Thoracic aorta (tissue), 2 donors: ENCODE measurements at places on chromosomes 16 and 17.

DNA sequence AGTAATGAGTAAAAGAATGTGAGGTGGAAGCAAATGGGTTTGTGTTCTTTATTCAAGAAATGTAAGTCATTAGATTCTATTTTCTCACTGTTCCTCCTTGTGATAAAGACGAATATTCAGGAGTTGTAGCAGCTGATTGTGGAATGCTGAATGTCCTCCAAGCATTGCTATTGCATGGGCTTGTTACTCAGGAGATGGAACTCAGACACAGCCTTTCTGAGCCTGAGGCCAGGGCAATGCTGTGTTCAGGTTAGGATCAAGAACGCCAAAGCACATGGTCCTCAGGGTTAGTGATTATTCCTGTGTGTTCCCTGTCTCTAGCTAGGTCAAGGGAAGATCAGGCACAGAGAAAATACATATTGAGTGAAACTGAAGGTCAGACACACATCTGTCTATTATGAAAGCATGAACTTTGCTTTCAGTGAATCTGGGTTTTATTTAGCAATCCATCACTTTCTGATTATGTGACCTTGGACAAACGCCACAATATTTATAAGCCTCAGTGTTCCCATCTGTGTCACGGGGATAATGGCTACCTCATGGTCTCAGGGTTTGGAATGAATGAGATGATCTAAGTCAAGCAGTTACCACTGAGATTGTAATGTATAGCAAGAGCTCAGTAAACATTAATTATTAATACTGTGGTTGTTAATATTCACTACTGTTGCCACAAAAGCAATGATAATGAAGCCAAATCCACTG, 426.8 kb upstream of the DYNLRB2 start:
- DNase-seq, result no peak

DNA sequence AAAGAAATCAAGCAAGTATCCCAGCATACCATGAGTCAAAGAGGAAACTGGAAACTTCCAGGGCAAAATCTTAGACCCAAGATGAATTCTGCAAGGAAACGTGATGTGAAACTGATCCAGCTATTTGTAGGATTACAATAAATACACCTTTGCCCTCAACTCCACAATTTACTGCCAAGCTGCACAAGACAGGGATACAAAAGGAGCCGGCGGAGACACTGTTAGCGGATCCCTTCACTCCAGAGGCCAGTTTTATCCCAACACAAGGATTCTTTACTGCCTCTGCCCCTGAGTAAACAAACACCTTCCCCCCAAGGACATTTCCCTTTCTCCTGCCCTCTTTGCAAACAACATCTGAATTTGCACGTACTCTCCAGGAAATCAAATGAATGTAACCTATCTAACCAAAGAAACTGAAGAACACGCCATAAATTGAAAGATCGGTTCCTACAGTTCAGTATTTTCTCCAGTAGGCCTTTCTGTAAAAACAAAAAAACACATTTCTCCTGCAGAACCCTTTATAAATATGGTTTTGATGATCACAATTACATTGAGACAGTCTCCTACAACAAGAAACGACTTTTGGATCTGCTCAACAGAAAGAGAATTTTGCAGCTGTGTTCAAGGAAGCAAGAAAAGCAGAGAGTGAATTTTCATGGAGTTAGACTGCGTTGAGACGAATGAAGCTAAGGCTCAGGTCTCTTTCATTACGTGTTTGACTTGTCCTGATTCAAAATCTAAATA, 1.4 kb upstream of the CBX2 start:
- no peak for DNase-seq

DNA sequence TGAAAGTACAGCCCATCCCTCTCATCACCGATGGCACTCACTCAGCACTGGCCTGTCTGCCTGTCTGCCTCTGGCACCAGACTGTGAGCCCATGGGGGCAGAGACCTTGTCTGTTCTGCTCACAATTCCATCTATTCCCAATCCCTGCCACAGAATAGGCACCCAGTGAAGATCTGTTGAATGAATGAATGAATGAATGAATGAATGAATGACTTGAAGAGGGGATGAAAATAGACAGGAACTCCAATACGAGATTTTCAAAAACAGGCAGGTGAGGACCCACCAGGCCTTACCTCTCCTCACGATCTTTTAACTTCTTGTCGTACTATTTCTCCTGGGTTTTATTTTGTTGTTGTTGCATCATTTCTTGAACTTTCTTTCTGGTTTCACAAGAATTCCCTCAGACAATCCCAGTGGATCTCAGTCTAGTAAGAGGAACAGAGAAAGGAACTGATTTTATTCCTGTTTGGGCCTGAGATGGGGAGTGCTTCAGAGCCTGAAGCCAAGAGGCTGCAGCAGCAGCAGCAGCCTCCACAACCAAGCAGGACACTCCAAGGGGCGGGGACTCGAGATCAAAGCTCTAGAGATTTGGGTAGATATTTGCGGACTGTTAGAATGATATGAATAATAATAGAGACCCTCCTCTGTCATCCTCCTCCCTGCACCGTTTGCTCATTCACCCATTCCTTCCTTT, 17.7 kb downstream of the KRT9 start:
- no peak for DNase-seq

DNA sequence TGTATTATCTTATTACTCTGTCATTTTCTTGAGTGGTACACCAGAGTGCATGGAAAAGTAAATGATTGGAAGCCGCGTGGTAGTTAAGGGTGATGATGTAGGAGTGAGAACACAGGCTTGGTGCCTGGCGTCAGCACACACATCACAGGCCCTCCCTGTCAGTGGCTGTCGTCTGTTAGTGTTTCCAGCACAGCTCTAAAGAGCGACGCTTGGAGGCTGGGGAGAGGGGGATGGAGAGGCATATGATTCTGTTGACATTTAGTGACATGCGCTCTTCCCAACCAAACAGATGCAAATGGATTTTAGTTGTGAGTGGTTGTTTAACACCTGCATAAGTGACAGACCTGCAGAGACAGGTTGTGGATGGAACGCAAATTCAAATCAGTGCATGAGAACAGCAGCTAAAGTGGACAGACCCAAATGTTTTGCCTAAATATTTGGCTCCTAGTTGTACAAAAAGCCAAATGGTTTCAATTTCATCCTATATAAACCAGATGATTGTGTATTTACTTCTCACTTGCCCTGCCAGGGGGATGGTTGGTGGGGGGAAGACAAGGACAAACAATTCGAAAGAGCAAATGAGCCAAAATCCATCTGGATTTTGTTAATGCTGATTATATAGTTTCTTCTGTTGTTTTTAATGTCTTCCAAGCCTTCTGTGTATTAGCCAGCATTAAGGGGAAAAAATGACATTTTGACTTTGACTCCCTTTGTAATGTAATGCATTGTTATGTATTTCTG, 222.3 kb downstream of the WWOX start:
- no peak for DNase-seq

DNA sequence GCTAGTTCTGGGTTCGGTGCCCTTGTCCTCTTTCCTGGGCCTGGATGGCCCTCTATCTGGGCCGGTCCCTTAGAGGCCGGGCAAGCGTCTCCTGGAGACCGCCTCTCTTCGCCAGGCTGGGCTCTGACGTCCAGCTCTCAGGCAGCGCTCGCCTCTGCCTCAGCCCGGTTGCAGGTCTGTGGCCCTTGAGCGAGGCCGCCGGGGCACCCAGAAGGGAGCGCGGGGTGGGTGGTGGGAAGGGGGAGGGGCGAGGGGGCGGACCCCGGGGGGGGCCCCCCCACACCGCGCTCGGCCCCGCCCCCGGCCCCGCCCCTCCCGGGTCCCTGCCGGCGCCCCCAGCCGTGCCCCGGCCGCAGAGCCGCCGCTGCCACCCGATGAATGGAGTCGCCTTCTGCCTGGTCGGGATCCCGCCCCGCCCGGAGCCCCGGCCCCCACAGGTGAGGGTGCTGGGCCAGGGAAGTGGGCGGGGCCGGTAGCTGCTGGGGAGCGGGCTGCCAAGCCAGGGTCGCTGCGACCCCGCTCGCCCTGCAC, at the start of gene ARHGAP23:
TSS of gene ARHGAP23 (plus strand) at position 353 of the 531 bp plus-strand sequence. CDS start at position 375, 22 bp downstream.
- DNase-seq, result no peak

GRCh38 chr17:4229627-4230541, 33.9 kb downstream of the ANKFY1 start:
- peak; percentile 18 for DNase-seq
